Stimulated activated CD4-positive, alpha-beta T cell treated with anti-CD3 and anti-CD28 coated beads, TNF-alpha, amount 100 ng/mL, for 48 hours (primary cell): ENCODE measurements at places on chromosomes 2 and 18.

DNA sequence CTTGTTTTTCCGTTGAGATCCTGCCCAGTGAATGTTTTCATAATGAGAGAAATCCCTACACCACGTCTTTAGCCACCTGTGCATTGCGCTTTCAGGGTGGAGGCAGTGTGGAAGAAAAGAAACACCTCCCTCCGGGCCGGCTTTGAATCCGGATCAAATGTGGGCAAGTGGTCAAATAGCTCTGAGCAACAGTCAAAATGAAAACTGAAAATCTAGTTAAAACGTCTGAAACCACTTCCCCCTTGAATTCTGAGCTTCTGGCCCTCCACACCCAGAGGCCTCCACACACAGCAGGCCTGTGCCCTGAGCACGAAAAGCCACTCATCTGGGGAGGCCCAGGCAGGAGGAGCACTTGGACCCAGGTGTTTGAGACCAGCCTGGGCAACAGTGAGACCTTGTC, 263.6 kb upstream of the SALL3 start:
- DNase-seq, result no peak

GRCh38 chr2:156518138-156518537, 82.0 kb downstream of the GPD2 start:
- DNase-seq, result no peak

DNA sequence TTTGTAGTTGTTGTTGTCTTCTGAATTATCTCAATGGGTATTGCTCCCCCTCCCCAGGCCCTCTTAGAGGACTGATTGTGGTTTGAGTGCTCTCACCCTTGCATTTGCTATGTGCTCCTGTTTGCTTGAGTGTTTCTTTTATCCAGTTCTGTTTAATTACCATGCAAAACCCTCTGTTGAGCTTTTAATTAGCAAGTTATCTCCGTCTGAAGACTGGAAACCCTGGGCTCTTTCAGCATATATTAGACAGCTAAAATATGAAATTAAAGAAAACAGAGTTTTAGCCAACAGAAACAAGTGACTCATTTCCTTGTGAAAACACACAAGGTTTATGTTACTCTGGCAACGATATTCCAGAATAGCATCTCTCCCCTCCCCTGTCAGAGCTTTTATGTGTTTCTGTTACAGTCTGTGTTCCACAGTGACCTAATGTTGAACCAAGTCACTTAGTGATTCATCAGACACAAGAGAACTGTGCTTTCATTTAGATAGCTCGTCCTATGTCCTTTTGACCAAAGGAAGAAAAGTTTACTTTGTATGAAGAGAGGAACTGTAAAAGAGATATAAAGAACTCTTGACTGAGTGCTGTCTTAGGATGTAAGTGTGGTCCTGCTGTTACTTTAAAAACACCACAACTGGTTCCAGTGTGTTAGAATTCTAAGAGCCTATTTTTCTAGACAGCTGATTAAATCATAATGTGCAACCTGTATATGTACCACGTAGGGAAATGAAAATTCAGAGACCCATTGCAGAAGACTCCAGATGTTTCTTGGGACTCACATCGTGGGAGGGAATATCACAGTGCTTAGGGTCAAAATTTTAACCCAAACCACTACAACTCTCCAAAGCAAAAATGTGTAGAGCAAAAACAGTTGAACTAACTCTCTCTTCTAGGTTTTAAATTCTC, 172.8 kb upstream of the RBMS1 start:
- no peak for DNase-seq

GRCh38 chr2:35428548-35428947, 927.0 kb upstream of the CRIM1 start:
- no peak for DNase-seq

DNA sequence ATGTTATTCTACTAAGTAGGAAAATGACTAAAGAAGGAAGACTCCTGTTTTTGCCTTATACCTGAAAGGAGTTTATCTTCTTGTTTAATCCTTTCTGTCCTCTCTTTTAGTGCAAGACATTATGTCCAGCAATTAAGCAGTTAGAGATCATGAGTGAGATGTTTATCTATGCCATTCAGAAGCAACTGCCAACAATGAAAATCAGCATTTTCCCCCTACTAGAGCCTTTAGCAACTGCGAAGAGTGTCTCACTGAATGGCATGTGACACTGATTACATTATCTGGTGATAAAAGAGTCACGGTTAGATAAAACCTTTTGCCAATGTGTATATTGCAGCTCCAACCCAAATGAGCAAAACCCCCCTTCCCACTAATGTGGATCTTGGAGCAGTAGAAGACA, 357.7 kb upstream of the SYT4 start:
- no peak for DNase-seq

GRCh38 chr2:156004459-156004858, 328.1 kb downstream of the NR4A2 start:
- DNase-seq, result no peak

- DNase-seq, result no peak
Measured at GRCh38 chr2:120308038-120308910, 37.7 kb upstream of the INHBB start.

GRCh38 chr2:118221536-118222272, 133.4 kb downstream of the INSIG2 start:
- DNase-seq, result no peak

DNA sequence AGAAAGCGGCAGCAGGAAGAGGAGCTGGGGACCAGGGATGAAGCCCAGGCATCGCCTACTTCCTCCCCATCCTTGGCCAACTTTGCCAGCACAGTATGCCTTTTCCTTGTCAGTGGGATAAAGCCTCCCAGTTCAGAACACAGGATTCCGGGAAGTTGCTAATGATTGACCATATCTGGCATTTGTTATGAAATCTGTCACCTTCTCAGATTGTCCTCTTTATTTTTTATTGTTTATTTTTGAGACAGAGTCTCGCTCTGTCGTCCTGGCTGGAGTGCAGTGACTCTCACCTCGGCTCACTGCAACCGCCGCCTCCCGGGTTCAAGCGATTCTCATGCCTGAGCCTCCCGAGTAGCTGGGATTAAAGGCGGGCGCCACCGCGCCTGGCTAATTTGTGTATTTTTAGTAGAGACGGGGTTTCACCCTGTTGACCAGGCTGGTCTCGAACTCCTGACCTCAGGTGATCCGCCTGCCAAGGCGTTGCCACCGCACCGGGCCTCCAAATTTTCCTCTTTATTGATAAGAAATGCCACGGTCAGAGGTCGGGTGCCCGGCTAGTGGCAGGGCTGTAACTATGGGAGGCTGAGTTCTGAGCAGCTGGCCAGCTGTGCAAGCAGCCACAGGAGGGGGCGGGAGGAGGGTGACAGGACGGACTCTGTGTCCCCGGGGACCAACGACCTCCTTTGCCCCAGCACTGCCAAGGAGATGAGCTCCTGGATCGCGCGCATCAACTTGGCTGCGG, 24.4 kb downstream of the PSD4 start:
- no peak for DNase-seq

- DNase-seq, result no peak
Measured at GRCh38 chr18:77967791-77968190, 718.1 kb downstream of the GALR1 start.

- DNase-seq, result no peak
Measured at GRCh38 chr2:9952286-9952737, 819 bp downstream of the GRHL1 start.

GRCh38 chr18:30632071-30632698, 410.4 kb downstream of the DSC3 start:
- no peak for DNase-seq

- no peak for DNase-seq
Measured at GRCh38 chr2:151478011-151478410, 68.3 kb downstream of the RIF1 start.

DNA sequence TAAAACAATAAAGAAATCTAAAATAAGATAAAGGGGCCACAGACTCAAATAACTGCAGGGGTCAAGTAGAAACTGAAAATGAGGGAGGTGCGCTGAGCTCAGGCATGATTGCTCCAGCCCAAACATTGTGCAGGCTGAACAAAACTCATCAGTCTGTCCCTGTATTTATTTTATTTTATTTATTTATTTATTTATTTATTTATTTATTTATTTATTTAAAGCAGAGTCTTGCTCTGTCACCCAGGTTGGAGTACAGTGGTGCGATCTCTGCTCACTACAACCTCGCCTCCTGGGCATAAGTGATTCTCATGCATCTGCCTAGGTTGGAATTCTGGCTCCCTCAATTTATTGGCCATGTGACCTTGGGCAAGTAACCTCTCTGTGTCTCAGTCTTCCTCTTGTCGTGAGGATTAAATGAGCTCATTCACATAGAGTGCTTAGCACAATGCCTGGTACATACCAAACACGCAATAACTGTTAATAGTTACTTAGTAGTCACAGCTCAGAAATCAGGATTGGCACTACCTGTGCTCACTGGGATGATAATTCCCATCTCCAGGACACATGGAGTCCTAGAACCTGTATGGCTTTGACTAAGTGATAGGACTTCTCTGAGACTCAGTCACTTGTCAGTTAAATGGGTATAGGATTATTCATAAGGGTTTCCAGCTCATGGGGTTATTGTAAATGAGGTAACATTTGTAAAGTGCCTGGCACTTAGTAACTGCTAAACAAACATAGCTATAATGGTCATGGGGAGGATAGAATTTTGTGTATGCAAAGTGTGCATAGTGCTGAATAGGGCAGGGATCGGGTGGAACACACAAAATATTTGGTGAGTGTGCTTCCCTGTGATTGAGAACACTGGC, 6.0 kb downstream of the SPEG start:
- no peak for DNase-seq

DNA sequence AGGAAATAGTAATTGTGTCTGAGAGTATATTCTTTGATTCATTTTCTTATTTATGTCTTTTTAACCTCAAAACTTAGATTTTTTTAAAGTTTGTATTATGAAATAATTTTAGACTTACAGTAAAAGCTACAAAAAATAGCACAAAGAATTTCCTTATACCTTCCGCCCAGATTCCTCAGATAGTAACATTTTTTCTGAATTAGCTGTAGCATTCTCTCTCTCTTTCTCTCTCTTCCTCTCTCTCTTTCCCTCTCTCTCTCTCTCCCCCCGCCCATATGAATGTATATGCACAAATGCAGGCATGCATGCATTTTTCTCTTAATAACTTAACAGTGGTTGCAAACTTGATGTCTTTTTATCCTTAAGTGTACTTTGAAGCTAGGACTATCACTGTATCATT, 361.1 kb upstream of the NRP2 start:
- DNase-seq, result no peak

GRCh38 chr18:45954070-45954934, 12.8 kb downstream of the EPG5 start:
- no peak for DNase-seq

DNA sequence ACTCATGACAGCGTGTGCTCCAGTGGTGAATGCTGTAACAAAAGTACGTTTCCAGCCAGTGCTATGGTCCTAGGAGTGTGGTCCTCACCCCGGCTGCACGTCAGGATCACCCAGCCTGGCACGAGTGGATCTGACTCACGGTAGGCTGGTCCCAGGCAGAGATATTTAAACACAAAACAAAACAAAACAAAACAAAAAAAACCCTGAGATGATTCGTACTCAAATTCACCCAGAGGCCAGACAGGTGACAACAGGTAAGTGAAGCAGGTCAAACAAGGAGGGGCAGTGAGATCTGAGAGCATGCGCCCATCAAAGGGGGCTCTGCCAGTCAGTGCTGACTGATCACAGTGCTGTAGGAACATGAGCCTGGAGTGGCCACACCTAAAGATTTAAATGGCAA, 43.2 kb downstream of the C2orf76 start:
- no peak for DNase-seq

- DNase-seq, result no peak
Measured at GRCh38 chr18:58787536-58788149, 77.0 kb upstream of the ZNF532 start.

DNA sequence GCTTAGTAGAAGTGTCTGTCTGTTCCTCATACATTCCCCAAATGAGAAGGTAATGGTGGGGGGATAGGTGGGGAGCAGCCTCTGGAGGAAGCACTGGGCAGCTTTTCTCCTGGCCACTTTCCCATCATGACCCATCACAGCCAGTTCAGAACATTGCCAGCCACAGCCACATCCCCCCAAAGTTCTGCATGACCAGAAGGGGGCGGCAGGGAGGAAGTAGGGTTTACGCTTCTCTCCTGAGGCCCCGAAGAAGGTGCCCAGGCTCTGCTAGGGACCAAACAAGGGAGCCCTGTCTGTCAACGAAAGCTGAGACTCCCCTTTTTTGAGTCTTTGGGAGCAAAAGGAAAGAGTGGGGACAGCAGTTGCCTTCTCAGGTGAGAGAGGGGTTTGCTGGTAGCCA, 7.7 kb downstream of the IGFBP5 start:
- no peak for DNase-seq

DNA sequence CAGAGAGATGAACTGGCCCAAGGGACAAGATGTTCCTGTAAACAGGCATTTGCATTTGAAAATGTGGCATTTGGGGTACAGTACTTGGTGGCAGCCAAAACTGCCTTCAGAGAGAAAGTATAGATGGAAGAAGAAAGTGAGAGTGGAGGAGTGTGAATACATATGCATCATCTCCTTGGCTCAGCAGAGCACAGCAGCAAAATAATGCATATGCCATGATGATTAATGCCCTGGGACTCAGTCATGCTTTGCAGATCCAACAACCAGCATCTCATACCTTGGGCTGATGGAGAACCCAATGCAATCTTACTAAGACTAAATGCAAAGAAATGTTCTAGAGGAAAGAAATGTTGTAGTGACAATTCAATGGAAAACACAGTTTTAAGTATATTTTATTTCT, 29.7 kb upstream of the CYTIP start:
- no peak for DNase-seq

DNA sequence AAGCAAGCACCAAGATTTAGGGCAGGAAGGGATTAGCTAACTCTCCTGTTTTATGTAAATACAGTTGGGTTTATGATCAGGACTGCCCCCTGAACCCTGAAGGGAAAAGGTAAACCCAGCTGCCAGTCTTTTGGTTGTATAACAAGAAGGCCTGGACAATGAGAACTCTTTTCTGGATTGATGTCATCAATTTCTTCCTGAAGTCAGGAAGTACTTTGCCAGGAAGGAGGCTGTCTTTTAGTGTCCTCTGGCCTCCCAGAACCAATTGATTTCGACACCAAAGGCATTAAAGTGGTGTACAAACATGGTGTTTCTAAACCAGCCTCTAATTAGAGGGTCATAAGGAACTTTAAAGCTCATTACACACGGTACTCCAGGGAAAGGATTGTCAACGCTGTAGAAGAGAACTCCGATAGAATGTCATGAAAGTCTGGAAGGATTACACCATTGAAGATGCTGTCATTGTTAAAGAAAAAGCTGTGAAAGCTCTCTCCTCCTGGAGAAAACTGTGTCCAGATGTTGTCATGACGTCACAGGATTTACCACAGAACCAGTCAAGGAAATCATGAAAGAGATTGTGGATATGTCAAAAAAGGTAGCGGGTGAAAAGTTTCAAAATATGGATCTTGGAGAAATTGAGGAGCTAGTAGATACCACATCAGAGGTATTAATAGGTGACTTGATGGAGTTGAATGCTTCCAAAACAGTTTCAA, 78.8 kb downstream of the ANKRD12 start:
- no peak for DNase-seq
